ENCODE measurements at places on chromosomes 1 and 21. TPM values are rescaled to one million over a fixed set of nuclear protein-coding genes. Genes with fewer than 3 reads are reported as not detected.

SYNC gene
- 5.2 TPM for polyA plus RNA-seq

- H3K4me1 ChIP-seq: no peaks in the 10 kb centered on the region
- DNase-seq: no peak
- no peaks in the 10 kb centered on the region for H3K36me3 ChIP-seq
- no peak within 1 kb of the TSS for H3K4me3 ChIP-seq
These were observed at the start of gene LCE3D for GRCh38 chr1:152580433-152580832. TSS of gene LCE3D (minus strand) at chr1:152580516. CDS start at chr1:152579936, 580 bp downstream.

DNA sequence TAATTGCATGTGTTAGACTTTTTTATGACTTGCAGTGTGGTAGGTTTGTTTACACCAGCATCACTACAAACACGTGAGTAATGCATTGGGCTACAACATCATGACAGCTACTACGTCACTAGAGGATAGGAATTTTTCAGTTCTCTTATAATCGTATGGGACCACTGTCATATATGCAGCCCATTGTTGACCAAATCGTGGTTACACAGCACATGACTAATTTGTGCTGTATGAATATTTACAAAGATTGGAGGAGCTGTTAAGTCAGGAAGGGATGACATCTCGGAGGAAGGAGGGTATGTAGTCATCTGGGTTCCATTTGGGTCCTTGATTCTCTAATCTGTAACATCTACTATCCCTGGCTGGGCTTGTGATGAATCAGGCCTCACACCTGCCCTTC, 270.9 kb downstream of the TNR start:
- peaks cover 22% of the 10 kb centered on the region for H3K4me1 ChIP-seq

- no peak for DNase-seq
- H3K27ac ChIP-seq: no peak overlapping the region
- H3K4me1 ChIP-seq: peaks cover 4% of the 10 kb centered on the region
- H3K27me3 ChIP-seq: no peaks in the 10 kb centered on the region
- H3K4me3 ChIP-seq: no peak overlapping the region
These were observed 19.8 kb downstream of the SLC25A33 start for GRCh38 chr1:9558946-9559545.

DNA sequence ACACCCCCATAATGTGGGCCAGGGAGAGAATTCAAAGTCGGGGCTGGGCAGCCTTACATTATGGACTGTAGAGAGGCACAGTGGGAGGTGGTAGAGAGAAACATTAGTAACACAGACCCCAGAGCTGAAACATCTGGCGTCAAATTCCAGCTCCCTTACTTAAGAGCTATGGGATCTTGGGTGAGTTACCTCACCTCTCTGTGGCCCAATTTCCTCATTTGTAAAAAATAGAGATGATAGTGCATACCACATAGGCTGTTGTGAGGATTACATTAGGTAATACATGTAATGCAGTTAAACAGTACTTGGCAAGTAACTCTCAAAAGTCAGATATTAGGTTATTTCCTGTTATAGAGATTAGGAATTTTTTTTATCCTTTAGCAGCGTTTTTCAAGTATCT, 160.5 kb upstream of the KIAA0040 start:
- H3K4me3 ChIP-seq: no peak overlapping the region
- H3K36me3 ChIP-seq: no peaks in the 10 kb centered on the region
- H3K27me3 ChIP-seq: peaks cover 3% of the 10 kb centered on the region
- DNase-seq: no peak
- H3K4me1 ChIP-seq: no peaks in the 10 kb centered on the region

GRCh38 chr1:168235548-168235885, 9.7 kb downstream of the SFT2D2 start:
- peaks cover 16% of the 10 kb centered on the region for H3K4me1 ChIP-seq
- H3K27ac ChIP-seq: no peak overlapping the region
- no peak overlapping the region for H3K4me3 ChIP-seq
- H3K27me3 ChIP-seq: no peaks in the 10 kb centered on the region
- DNase-seq: no peak
